Caco-2 (cell line): ENCODE measurements at places on chromosomes 3 and 15. TPM values are rescaled to one million over a fixed set of nuclear protein-coding genes. Genes with fewer than 3 reads are reported as not detected.

- peaks cover 14% of the 10 kb centered on the region for H3K4me1 ChIP-seq
- no peak for DNase-seq
- no peaks in the 10 kb centered on the region for H3K36me3 ChIP-seq
- H3K27me3 ChIP-seq: no peaks in the 10 kb centered on the region
- no peak overlapping the region for H3K4me3 ChIP-seq
These were observed 130.1 kb downstream of the PTPRG start for GRCh38 chr3:61691466-61691865.

DNA sequence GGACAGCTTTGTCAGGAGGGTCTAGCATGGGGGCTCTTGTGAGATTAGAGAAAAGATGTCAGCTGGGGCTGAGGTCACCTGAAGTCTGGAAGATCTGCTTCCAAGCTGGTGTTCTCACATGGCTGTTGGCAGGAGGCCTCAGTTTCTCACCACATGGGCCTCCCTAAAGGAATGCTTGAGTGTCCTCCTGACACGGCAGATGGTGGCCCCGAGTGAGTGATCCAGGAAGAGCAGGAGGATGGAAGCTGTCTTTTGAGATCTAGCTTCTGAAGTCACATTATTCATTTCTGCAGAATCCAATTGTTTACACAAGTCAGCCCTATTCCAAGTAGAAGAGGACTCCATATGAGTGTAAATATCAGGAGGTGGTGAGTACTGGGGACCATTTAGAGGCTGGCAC, 344.0 kb upstream of the PROK2 start:
- no peak for DNase-seq
- no peaks in the 10 kb centered on the region for H3K4me1 ChIP-seq

IGSF10 gene
- total RNA-seq: 2.6 TPM in 2 replicates

GRCh38 chr3:138785951-138786350, 48.8 kb downstream of the PIK3CB start:
- no peaks in the 10 kb centered on the region for H3K4me1 ChIP-seq
- H3K4me3 ChIP-seq: no peak overlapping the region
- no peak for DNase-seq
- no peaks in the 10 kb centered on the region for H3K27me3 ChIP-seq
- no peak overlapping the region for H3K27ac ChIP-seq

P4HTM gene
- total RNA-seq: 24.4 and 25.5 TPM in 2 replicates

DNA sequence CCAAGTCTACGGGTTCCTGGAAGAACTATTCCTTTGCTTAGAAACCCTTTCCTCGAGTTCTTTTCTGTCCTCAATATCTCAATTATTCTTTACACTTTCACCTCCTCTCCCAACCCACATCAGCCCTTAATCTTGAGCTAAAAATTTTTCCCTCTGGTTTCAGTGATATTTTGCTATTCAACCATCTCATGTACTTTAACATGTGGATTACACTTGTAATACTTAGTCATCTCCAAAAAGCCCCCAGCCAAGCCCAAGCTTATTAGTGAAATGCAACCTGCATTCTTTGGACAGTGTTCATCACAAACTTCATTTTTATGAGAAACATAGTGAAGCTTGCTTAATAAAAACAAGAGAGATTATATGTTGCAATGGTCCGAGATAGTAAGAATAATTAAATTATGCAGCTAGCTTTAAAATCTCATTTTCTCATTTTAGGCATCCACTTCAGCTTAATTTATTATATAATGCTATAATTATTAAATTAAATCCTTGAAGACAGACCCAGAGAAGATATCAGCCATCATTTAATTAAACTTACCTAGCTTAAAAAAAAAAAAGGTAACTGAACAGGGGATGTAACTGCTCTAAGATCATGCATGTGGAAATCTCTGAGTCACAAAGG, 534.5 kb upstream of the TBL1XR1 start:
- H3K36me3 ChIP-seq: no peaks in the 10 kb centered on the region
- no peak overlapping the region for H3K27ac ChIP-seq
- H3K4me3 ChIP-seq: no peak overlapping the region
- no peaks in the 10 kb centered on the region for H3K27me3 ChIP-seq
- H3K4me1 ChIP-seq: no peaks in the 10 kb centered on the region

PLA1A gene
- 0.46 and 0.75 TPM in 2 replicates for total RNA-seq

GRCh38 chr3:184341925-184342324, 4.5 kb downstream of the FAM131A start:
- no peaks in the 10 kb centered on the region for H3K4me1 ChIP-seq
- no peak for DNase-seq
- no peaks in the 10 kb centered on the region for H3K36me3 ChIP-seq
- H3K4me3 ChIP-seq: no peak overlapping the region

PIERCE2 gene
- 1.3 TPM in 1 of 2 replicates, not detected in the other for total RNA-seq

TEX55 gene
- not detected in 2 replicates for total RNA-seq

DNA sequence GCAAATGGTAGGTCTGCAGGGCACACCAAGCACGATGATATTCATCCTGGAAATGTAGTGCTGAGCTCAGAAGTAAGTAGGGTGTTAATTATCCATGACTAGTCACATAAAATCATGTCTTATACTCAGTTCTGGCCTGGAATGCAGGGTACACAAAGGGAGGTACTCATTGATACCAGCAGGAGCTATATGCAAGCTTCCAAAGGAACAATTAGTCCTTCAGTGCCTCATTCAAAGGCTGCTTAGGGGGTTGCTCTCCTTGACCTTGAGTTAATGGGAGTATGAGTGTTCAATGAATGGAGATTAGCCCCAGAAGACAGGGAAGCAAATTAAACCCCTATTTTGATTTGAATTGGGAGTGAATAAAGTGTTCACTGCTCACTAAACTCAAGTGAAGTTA, 38.3 kb downstream of the CNTN6 start:
- no peak for DNase-seq
- no peaks in the 10 kb centered on the region for H3K4me1 ChIP-seq
- no peak overlapping the region for H3K27ac ChIP-seq
- no peaks in the 10 kb centered on the region for H3K27me3 ChIP-seq
- H3K36me3 ChIP-seq: no peaks in the 10 kb centered on the region

DNA sequence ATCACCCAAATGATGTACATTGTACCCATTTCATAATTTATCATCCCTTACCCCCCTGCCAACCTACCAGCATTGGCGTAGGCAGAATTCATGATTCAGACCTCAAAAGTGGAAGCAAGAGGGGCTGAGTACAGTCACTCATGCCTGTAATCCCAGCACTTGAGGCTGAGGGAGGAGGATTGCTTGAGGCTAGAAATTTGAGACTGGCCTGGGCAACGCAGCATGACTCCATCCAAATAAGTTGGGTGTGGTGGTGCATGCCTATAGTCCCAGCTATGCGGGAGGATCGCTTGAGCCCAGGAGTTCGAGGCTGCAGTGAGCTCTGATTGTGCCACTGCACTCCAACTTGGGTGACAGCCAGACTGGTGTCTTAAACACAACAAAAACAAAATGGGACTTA, 10.4 kb downstream of the TTC14 start:
- H3K4me1 ChIP-seq: no peaks in the 10 kb centered on the region
- H3K27me3 ChIP-seq: no peaks in the 10 kb centered on the region
- DNase-seq: no peak
- no peak overlapping the region for H3K27ac ChIP-seq
- H3K4me3 ChIP-seq: no peak overlapping the region

GRCh38 chr3:172195407-172195754, 156.0 kb downstream of the FNDC3B start:
- peaks cover 18% of the 10 kb centered on the region for H3K4me1 ChIP-seq
- DNase-seq: no peak
- H3K4me3 ChIP-seq: no peak overlapping the region
- no peaks in the 10 kb centered on the region for H3K27me3 ChIP-seq
- no peaks in the 10 kb centered on the region for H3K36me3 ChIP-seq

DNA sequence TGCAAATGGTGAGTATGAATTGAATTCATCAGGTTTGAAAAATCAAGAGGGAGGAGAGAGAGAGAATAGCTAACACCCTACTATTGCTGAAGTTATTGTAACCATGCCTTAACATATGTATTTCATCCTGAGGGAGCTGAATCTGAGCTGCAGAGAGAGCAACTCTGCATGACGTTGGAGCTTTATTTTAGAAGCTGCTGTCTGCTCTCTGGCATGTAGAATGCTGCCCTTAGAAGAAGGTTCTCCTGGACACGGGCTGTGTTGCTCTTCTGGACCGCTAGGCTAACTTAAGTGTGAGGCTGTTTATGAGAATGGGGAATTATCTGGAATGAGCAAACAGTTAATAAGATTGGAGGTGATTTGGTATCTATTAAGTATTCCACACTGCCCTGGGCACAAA, 814.6 kb downstream of the AGBL1 start:
- H3K27me3 ChIP-seq: no peaks in the 10 kb centered on the region
- no peaks in the 10 kb centered on the region for H3K36me3 ChIP-seq
- no peaks in the 10 kb centered on the region for H3K4me1 ChIP-seq
- no peak for DNase-seq
- H3K4me3 ChIP-seq: no peak overlapping the region
- H3K27ac ChIP-seq: no peak overlapping the region

GOLGA8T gene
- total RNA-seq: not detected in 2 replicates

PLA2G4D gene
- not detected in 2 replicates for total RNA-seq

AMT gene
- 1.6 and 2.5 TPM in 2 replicates for total RNA-seq

GPR171 gene
- not detected in 2 replicates for total RNA-seq

- no peak for DNase-seq
- H3K27me3 ChIP-seq: no peaks in the 10 kb centered on the region
- no peak overlapping the region for H3K27ac ChIP-seq
- H3K36me3 ChIP-seq: no peaks in the 10 kb centered on the region
- no peak overlapping the region for H3K4me3 ChIP-seq
- no peaks in the 10 kb centered on the region for H3K4me1 ChIP-seq
These were observed 17.8 kb downstream of the ADCY5 start for GRCh38 chr3:123431007-123431657.

DNA sequence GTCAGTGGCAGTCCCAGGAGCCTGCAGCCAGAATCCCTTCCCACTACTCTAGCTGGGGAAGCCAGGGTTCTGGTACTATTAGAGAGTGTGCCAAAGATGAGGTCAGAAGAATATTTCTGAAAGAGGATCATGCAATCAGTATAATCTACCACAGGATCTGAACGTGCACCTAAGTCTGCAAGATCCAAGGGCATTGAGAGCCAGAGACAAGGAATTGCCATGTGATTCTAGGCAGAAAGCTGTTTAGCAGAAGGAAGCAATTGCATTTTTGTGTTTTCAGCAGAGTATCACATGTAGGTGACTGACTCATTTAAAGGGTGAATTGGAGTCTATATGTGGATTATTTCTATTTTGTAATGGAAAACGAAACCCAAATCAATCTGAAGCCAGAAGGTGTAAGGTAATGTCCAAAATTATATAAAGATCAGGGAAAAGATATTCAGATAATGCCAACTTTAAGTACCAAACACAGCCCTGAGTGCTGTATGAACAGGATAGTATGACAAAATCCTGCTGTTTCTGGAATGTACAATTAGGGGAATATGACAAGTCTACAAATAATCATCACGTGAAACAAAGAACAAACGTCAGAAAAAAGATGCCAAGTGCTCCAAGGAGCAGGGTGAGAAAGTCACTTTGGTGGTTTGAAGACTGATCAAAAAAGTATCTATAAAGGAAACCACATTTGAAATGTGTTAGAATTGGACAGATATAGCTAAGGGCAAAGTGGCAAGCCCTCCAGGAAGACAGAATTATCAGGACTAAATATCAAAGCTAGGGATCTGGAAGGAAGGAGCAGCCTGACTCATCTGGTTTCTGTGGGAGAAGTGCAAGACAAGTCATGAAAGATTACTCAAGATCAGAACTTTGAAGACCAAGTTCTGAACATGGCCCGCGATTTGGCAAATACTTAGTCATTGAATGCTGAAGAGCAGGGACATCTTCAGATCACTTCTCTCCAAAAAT, 1036.6 kb downstream of the NTRK3 start:
- no peaks in the 10 kb centered on the region for H3K4me1 ChIP-seq
- H3K4me3 ChIP-seq: no peak overlapping the region
- no peak for DNase-seq
- no peaks in the 10 kb centered on the region for H3K27me3 ChIP-seq
- no peak overlapping the region for H3K27ac ChIP-seq

GRCh38 chr3:162365066-162365719, 868.6 kb downstream of the OTOL1 start:
- H3K27me3 ChIP-seq: no peaks in the 10 kb centered on the region
- no peak overlapping the region for H3K27ac ChIP-seq
- no peaks in the 10 kb centered on the region for H3K36me3 ChIP-seq

DNA sequence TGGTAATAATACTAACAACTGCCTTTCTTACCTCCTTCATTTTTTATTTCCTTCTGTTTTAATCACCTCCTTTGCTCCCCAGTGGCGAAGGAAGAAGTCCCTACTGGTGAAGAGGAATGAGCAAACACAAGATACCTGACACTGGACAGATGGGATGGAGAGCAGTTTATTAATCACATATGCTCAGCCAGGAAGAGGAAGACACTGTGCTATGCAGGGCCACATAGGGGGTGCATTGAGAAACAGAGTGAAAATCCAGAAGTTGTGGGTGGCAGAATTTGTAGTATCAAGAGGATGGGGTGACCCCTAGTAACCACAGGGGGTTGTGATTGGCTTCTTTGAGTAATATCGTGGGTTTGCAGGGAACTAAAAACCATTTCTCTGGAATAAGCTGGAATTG, 1041.9 kb downstream of the OTOL1 start:
- no peaks in the 10 kb centered on the region for H3K36me3 ChIP-seq
- H3K4me1 ChIP-seq: no peaks in the 10 kb centered on the region
- DNase-seq: no peak
- no peaks in the 10 kb centered on the region for H3K27me3 ChIP-seq
- H3K27ac ChIP-seq: no peak overlapping the region
- no peak overlapping the region for H3K4me3 ChIP-seq

DNA sequence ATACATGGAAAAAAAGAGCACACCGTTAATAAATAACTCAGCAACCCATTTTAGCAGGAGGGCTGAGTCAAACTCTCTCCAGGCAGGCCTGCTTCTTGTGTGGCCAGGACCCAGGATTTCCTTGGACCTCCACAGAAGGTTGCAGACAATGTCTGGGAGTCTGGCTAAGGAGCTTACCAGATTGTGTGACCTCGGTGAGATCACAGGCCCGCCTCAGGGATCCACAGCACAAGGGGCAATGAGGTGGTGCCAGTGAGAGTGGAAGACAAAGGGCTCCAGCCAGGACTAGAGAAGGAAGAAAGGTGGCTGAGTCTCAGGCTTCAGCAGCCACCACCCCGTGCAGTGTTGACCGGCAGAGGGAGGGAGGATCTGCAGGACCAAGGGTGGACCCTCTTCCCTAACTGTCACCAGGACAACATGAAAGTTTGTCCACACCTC, 32.2 kb upstream of the SEC22A start:
- H3K4me1 ChIP-seq: no peaks in the 10 kb centered on the region
- no peak overlapping the region for H3K27ac ChIP-seq
- no peak for DNase-seq
- H3K36me3 ChIP-seq: no peaks in the 10 kb centered on the region
- H3K4me3 ChIP-seq: no peak overlapping the region

GOLGA8O gene
- not detected in 2 replicates for total RNA-seq

DNA sequence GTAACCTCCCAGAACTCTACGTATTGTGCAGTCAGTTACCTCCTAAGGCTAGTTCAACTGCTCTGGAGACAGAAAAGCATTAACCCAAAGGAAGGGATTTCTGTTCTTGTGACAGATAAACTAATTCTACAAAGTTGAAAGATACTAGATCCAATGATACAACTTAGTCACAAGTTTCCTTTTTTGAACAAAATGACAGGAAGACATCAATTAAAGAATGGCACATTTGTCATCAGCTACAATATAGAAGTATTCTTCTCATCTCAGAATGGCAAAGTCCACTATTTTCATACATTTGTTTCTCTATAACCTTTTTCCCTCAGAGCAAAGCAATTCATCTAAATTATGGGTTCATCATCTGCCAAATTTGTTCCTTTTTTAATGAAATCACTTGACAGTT, 43.7 kb downstream of the ISL2 start:
- peaks cover 8% of the 10 kb centered on the region; the same call in 1 of the 2 replicates for H3K4me1 ChIP-seq
- no peak overlapping the region for H3K4me3 ChIP-seq
